ENCODE measurements at places on chromosomes 5 and 9.

DNA sequence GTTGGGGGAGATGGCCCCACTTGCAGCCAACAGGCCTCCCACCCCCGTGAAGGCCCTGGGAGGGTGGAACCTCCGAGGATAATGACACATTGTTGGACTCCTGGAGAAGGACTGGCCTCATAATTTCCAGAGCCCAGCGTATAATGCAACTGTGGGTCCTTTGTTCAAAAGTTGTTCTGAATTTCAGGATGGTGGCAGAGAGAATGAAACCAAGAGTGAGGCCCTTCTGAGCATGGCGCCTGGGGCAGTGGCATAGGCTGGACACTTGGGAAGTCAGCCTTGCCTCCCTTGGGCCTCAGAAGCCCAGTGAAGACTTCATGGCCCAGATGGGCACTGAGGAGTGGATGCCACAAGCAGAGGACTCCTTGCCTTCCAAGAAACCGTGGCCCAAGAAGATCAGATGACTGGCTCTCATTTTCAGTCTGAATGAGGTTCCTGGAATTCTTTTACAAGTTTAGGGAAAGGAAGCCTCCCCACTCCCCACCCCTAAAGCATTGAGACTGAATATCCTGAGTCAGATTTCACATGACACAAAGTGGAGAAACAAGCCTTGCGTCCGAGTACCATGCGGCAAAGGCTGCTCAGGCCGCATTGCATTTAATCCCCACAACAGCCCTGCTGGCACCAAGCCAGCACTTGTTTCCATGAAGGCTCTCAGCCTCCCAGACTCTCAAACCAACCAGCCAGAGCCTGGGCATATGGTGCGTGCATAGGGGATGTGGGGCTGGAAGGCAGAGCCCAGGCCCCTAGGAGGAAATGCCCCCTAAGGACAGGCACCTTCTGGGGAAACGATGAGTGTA lies 96.7 kb upstream of the SMIM23 start:
- no peak for DNase-seq

DNA sequence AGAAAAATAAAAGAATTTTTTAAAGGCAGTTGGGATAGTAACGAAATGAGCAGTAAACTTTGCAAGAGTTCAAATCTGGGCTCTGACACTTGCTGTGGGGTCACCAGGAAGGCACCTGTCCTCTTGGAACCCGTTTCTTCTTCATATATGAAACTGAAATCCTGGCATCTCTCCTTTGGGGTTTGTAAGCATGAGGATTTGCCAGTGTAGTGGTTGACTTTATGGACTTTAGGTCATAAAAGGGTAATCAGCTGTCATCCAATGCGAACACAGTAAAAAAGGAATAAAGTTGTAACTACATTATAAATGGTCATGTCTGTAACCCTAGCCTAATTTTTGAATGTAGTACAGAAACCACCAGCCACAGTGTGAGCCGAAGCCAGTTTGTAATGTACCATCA lies 1.3 kb downstream of the RAB14 start:
- peak; percentile 20 for DNase-seq

GRCh38 chr5:37771731-37772130 lies 68.1 kb downstream of the GDNF start:
- DNase-seq = peak; percentile 34

GRCh38 chr9:19020886-19021455 lies 12.0 kb downstream of the SAXO1 start:
- DNase-seq = no peak

- DNase-seq = no peak
Observed at GRCh38 chr9:77276799-77277198, 99.5 kb downstream of the VPS13A start.

DNA sequence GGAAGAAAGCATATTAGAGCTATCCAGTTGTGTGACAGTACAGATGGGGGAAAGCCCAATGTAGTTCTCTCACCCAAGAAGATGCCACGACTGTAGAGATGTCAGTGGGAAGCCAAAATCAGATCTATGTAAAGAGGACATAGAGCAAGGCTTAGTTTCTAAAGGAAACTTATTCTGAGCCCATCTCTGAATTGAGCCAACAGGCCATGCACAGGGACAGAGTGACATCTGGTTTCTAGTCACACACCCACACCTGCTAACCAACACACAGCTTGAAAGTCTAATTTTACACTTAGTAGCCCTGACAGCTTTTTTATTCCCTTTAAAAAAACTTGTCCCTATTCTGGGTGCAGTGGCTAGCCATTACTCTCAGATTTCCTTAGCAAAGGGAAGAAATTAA lies 22.3 kb downstream of the PRELID2 start:
- no peak for DNase-seq

Data from LoVo (cell line).